ENCODE measurements at places on chromosomes 1 and 21.

DNA sequence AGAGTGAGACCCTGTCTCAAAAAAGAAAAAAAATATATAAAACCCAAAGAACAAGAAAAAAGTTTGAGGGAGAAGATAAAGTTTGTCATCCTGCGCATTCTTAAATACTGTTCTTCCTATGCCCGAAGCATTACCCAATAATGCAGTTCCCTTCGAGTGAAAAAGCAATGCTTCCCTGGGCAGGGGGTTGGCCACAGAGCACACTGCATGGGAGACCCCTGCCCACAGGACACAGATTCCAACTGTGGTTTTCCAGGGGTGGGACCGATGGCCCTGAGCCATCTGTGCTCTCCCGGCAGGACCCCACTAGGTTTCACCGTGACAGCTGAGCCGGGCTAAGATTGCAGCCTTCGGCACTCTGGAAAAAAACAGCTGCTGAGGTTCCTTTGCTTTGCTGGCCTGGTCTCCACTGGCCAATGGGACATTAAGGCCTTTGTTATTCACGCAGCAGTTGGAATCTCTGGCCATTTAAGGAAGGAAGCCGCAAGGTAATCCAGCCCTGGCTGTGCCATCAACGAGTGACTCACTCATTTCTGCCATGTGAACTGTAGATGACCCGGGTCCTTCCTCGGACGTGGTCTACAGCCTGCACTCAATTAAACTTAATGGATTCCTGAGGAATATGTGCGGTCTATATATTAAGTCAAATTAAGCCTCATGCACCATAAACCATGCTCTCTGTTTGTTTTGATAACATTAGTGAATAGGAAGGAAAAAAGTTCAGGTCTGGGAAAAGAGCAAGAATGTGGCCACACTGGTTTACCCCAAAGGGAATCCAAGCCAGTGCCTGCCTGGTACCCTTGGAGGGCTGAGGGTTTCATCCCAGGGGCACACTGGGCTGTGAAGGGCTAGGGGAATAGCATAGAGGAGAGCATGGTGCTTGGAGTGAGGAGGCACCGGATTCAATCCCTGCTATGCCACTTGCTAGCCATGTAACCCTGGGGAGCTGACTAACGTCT is 163.2 kb downstream of the ZBTB18 start:
- H3K4me3 ChIP-seq, result no peak overlapping the region
- H3K36me3 ChIP-seq, result no peaks in the 10 kb centered on the region
- no peak for DNase-seq
- no peaks in the 10 kb centered on the region for H3K4me1 ChIP-seq
- H3K27ac ChIP-seq, result no peak overlapping the region
- H3K27me3 ChIP-seq, result no peaks in the 10 kb centered on the region

DNA sequence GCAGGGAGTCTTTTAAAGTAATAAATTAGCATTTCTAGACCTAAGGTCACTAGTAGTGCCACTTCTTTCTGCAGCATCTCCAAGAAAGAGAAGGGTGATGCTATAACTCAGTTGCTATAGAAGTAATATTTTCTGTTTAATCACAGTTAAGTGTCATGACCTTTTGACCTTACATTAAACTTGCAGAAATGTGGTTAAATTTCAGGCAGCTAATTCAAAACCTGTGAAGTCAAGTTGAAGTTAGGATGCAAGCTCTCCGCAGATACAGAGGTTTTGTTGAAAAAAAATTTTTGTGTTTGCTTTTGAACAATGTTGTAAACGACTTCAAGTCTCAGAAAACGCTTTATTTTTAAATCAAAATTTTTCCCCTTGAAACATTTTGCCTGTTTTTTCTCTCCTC is 193.9 kb downstream of the NFIA start:
- no peak overlapping the region for H3K27ac ChIP-seq
- DNase-seq, result no peak
- H3K36me3 ChIP-seq, result no peaks in the 10 kb centered on the region
- no peaks in the 10 kb centered on the region for H3K27me3 ChIP-seq

DNA sequence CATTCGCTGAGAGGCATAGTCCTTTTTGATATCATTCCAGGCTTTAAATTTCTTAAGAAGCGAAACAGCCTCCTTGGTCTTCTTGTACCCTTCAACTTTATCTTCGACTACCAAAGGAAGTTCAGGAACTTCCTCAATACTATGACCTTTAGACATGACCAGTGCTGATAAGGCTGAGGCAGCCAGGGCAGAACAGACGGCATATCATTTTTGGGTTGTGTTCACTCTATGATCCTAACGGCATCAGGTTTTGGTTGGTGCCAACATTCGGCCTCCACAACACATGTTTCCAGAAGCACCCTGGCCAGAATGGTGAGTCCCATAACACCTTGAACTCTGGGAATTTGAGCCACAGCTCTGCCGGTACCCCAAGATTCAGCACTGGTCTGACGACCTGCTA is 31.4 kb upstream of the MYOC start:
- no peaks in the 10 kb centered on the region for H3K4me1 ChIP-seq
- no peaks in the 10 kb centered on the region for H3K27me3 ChIP-seq
- H3K36me3 ChIP-seq, result no peaks in the 10 kb centered on the region
- DNase-seq, result no peak

GRCh38 chr1:91490501-91490900 is 10.2 kb upstream of the CDC7 start:
- no peak overlapping the region for H3K4me3 ChIP-seq
- DNase-seq, result no peak
- no peak overlapping the region for H3K27ac ChIP-seq
- H3K4me1 ChIP-seq, result no peaks in the 10 kb centered on the region
- H3K27me3 ChIP-seq, result peaks cover 2% of the 10 kb centered on the region

DNA sequence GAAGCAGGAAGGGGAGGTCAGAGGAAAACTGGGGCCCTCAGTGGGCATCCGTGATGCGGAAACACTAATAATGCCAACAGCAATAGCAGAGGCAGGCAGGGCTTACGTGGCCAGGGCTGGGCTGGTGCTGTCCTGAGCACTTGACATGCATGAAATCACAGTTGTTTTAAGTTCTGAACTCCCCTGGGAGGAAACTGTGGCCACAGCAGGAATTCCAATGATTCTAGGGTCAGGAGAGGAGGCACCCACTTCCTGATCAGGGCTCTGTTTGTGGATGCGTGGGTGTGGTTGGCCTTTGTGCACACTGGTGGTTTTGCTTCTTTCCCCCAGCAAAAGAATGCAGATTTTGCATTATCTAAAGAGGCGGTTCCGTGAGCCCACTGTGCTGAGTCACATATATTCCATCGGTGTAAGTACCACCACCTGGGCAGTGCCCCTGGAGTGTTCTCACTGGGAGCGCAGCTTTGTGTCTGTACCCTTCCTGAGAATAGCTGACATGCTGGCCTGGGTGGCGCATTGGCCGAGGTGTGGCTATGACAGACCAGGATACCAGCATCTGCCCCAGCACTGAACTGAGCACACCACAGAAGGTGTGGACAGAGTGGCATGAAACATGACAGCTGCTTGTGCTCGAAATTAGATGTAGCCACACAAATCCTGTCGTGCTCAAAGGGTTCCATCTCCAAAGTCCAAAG is 71.0 kb downstream of the PDE9A start:
- H3K27me3 ChIP-seq, result no peaks in the 10 kb centered on the region
- H3K4me3 ChIP-seq, result no peak overlapping the region
- H3K36me3 ChIP-seq, result no peaks in the 10 kb centered on the region
- no peaks in the 10 kb centered on the region for H3K4me1 ChIP-seq

GRCh38 chr1:51489472-51489871 is 29.6 kb downstream of the EPS15 start:
- H3K36me3 ChIP-seq, result peaks cover 3% of the 10 kb centered on the region
- DNase-seq, result no peak
- H3K4me3 ChIP-seq, result no peak overlapping the region
- H3K4me1 ChIP-seq, result peaks cover 7% of the 10 kb centered on the region

- peak within 1 kb of the TSS; percentile 95 for H3K4me3 ChIP-seq
- no peaks in the 10 kb centered on the region for H3K27me3 ChIP-seq
- peak; percentile 86 for DNase-seq
- peak within 1 kb of the TSS; percentile 99 for H3K27ac ChIP-seq
- H3K36me3 ChIP-seq, result peaks cover 16% of the 10 kb centered on the region
Measured at GRCh38 chr1:150293433-150294253, at the start of gene MRPS21. Gene MRPS21 (plus strand): TSS chr1:150293861. CDS start chr1:150294367, 506 bp downstream.

DNA sequence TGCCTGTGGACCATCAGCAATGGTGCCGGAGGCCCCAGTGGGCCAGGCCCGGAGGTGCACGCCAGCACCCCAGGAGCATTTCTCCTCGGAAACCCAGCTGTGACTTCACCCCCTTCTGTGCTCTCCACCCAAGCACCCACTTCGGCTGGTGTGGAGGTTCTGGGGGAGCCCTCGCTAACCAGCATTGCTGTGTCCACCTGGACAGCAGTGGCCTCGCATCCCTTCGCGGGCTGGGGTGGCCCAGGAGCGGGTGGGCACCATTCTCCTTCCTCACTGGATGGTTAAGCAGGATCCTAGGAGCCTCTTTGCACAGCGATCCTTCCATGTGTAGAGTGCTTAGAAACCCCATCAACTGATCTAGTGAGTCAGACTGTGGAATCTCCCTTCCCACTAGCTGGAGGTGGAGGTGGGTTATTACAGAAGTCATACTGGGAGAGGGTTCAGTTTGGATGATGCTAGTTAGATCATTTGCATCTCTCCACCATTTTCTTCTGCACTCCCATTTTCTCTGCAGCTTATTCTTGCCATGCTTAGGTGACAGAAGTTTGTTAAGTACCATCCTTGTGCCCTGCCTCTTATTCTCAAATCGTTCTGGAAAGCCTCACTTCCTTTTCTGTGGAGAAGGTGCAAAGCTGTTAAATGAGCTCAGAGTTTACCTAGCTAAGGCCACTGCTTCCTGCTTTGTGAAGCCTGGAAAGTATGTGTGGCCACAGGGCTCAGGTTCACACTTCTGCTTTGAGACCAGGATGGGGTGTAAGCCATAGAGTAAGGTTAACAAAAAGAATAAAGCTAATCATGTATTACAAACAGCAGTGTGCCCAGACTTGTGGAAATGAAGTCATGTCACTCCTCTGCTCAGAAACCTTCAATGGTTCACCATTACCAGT is 32.3 kb downstream of the TBX19 start:
- DNase-seq, result no peak
- no peak overlapping the region for H3K27ac ChIP-seq

DNA sequence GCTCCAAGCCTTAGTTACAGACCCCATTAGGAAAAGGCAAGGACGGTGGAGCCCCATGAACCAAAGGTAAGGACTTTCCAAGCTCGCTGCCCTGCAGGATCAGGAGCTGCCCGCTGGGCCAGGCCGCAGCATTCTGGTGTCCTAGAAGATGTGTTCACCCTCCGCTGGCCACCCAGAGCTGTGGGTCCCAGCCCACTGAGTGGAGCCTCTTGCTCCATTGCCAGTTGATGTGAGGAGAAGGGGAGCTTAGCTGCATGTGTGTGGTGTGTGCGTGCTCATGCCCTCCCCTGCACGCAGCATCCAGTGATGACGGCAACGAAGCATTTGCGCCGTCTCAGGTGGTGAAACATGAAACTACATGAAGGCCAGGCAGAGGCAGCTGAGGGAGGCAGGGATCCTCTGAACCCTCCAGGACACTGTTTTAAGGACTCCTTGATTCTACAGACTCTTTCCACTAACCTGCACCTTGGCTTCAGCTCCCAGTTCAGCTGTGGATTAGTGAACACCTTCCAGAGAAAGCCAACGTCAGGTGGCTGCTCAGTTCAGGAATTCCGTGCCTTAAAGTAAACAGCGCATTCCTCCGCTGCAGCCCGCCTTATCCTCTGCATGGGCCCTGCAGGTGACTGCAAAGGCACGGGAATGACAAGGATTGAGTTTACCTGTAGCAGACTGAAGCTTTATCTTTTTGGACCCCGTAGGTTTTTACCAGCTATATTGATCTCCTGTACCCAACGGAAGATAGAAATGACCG is 48.7 kb downstream of the SMYD2 start:
- DNase-seq, result no peak
- peaks cover 18% of the 10 kb centered on the region for H3K36me3 ChIP-seq
- no peaks in the 10 kb centered on the region for H3K4me1 ChIP-seq
- no peak overlapping the region for H3K27ac ChIP-seq
- H3K27me3 ChIP-seq, result no peaks in the 10 kb centered on the region
- no peak overlapping the region for H3K4me3 ChIP-seq

Measured in T-cell (primary cell).